ENCODE measurements at places on chromosomes 2 and 18.

DNA sequence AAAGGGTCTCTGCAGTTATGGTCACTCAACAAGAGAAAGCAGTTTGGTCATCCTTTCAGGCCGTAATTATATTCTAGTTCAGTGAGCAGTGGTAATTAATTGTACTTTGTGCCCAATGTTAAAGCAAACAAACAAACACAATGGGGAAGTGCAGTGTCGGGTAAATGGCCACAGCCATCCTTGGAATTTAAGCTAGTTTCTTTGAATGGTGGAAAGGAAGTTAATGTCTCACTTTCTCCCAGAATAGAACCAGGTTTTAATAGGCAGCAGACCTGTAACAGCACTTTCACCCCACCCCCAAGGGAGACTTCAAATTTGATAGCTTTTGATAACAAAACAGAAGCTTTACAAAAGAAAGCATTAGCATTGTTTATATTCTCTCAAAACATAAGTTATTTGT lies 20.0 kb upstream of the ITGAV start:
- no peak for DNase-seq

GRCh38 chr2:19573784-19574183 lies 215.4 kb upstream of the OSR1 start:
- no peak for DNase-seq

DNA sequence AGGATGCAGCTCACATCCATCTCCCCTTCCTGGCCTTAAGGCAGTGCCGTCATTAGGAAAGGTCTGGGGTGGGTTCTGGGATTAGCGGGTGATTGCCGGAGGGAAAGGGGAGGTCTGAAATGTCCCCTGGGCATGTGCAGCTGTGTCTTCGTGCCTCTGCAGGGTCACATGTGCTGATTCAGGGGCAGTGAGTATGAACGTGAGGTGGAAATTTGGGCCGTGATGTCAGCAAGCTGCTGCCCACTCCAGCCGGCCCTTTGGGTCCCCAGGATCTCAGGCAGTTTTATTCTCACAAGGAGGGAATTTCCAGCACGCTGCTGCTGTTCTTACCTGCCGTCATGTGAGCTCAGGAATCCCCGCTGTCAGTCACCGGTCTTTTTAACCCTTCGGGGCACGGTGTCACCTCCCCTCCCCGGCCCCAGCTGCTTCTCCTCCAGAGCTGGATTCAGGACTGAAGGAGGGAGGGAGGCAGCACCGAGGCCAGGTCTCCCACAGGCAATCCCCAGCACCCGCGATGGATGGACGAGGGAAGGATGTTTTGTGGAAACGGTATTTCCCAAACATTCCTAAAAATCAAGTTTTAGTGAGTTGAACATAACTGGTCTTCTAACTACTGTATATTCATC lies 23.5 kb downstream of the GPR35 start:
- DNase-seq = no peak

GRCh38 chr2:211248841-211249240 lies 692.4 kb downstream of the CPS1 start:
- DNase-seq = no peak

DNA sequence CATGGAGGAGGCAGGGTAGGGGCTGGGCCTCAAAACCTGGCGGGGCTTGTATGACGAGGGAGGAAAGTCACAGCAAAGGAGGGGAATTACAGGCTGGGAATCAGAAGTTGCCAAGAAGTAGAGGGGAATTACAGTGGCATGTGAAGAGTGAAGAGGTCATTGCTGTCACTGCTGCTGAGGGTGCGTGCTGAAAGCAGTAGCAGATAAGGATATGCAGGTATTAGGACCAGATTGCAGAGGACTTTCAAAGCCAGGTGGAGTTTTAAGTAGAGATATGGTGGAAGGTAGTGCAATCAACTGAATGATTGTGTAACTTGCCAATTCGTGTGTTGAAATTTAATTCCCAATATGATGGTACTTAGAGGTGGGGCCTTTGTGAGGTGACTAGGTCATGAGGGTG lies 19.4 kb upstream of the LRPPRC start:
- DNase-seq = no peak

DNA sequence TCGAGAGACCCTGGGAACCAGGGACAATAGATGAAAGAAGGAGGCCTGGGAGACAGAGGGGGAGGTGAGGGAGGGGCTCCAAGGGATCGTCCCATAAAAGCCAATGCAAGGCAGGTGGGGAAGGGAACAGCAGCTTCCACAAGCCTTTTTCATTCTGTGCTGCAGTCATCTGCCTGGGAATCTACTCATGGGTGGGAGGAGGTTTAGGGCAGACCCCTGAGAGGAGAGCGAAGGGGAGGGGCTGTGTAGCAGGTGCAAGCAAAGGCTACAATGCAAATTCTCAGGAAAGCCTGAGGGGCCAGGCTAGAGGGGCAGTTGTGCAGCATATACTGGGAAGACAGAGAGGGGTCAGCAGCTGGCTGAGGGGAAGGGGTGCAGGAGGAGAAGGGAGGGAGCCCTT lies 135.4 kb downstream of the SETBP1 start:
- DNase-seq = no peak

- DNase-seq = no peak
These were observed 8.1 kb downstream of the MBP start for GRCh38 chr18:77124452-77124922.

- no peak for DNase-seq
These were observed 16.6 kb downstream of the RTP5 start for GRCh38 chr2:241885946-241886643.

GRCh38 chr2:69581774-69582581 lies 61.6 kb downstream of the AAK1 start:
- DNase-seq = no peak

- no peak for DNase-seq
These were observed 1620.0 kb downstream of the SUCLG1 start for GRCh38 chr2:82839036-82839435.

DNA sequence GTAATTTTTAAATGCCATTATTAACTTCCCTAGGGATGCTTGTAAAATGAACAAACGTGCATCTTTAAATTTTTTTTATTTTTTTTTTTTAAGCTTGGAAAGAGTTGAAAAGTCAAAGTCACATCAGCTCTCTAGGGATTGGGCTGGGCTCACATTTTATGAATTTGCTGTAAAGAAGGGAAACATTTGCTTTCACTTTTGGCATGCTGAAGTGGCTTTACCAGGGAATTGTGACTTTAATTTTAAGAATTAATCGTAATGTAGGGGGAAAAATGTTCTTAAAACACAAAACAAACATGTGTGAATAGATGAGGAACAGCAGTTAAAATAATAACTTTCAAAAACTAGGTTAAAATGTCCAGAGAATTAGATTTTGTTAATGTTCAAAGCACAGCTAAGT lies 123.0 kb downstream of the AGAP1 start:
- no peak for DNase-seq

DNA sequence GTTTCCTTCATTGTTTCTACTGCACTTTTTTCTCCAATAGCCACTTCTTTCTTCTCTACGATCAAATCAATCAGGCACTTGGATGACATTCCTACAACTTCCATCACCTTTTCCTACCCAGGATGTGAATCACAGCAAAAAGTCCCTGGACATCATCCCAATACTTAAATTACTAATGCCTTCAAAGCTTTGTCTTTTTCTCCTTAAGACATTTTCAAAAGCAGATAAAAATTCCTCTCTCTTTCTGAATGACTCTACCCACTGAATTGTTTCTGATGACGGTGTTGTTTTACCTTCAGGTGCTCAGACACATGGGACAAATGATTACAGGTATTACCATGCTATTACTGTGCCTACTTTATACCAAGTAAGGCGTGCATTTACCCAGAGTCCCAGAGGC lies 500.9 kb downstream of the FBXO15 start:
- no peak for DNase-seq

DNA sequence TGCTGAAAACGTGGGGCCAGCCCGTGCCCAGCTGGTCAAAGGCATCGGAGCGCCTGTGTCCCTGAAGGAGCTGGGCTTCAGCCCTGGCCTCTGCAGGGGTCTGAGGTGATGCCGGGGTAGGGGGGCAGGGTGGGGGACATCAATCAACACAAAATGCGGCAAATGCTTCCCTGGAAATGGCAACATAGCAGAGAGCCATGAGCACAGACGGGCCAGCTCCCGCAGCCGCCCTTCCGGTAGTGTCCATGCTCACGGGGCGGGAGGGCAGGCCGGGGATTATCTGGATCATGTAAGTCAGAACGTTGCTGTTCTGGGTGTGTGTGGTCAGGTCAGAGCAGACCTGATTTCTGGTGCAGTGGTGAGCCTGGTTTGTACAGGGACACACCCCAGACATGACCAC lies 56.5 kb upstream of the TWIST2 start:
- DNase-seq = no peak

DNA sequence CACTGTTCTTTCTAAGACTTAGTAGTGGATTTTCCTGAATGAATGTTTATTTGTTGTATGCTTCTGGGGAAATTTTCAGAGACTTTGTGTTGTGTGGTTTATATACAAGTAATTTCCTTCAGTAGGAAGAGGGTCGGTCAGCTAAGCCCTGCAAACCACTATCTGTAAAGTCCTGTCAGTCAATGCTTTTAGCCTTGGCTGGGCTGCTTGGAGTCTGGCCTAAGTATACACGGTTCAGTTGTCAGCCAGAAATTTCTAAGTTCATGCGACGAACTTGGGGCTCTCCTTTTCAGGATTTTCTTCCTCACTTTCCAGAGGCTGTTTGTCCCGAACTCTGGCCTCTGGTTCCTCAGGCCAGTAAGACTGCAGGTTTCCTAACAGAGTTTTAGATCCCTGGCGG lies 21.3 kb downstream of the C2orf49 start:
- DNase-seq = no peak

GRCh38 chr2:172105471-172106107 lies 2.9 kb upstream of the DLX2 start:
- DNase-seq = no peak

- DNase-seq = no peak
These were observed 83.6 kb downstream of the CCDC85A start for GRCh38 chr2:56267415-56267788.

- DNase-seq = no peak
These were observed 569.2 kb downstream of the ZEB2 start for GRCh38 chr2:143950704-143951103.

GRCh38 chr2:48527226-48527885 lies 2.6 kb upstream of the STON1 start:
- no peak for DNase-seq

- no peak for DNase-seq
These were observed 118.5 kb downstream of the GALNT3 start for GRCh38 chr2:165675551-165675968.

- DNase-seq = no peak
These were observed 164.4 kb downstream of the ETAA1 start for GRCh38 chr2:67561457-67561965.

DNA sequence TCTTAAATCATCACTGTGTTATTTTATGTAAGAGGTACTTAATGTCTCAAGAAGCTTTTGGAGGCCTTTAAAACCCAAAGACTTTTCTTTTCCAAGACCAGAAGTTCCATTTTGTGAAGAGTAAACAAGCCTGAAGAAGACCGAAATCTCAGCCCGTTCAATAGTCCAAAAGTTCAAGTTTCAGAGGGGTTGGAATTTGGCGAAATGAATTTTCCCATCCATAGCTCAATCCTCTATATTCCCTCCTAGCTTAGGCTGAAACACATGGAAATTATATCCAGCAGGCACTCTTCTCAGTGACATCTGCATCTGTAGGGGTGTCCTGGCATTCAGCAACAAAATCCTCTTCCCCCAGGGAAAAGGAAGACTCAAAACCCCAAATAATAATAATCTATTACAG lies 344.6 kb downstream of the ARHGAP15 start:
- DNase-seq = no peak

GRCh38 chr2:216490061-216490460 lies 8.6 kb upstream of the RPL37A start:
- no peak for DNase-seq

GRCh38 chr18:78160961-78161656 lies 818.5 kb upstream of the SALL3 start:
- DNase-seq = no peak

DNA sequence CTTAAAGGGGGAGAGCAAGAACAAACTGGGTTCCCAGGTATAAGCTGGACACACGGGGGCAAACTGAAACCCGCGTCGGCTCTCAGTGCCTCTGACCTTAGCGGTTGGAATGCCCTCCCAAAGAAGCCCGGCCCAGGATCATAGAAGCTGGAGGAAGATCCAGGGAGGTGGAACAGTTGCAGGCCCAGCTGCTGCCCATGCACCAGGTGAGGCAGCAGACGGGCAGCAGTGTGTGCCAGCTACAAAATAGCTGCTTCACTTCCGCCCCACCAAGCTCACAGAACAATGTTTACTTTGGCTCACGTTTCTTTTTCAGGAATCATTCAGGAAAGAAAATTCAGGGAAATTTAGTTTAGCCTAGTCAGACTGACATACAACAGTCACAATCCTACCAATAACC lies 3.9 kb upstream of the ERMN start:
- DNase-seq = no peak

DNA sequence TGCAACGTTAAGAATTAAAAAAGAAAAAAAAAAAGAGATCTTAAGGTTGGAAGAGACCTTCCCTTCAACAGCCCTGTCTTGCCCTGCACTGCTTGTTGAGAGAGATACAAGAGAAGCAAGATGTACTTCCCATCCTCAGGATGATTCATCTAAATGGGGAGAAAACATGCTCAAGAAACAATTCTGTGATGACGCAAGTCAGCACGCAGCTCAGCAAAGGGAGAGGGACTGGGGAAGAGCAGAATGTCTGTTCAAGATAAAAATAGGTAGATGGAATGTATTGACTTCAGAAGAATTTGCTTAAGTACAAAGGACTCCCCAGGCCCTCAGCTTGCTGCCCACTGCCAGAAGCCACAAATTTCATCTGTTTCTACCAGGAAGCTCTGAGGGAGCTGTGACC lies 198.2 kb upstream of the SPRED2 start:
- no peak for DNase-seq
